ENCODE measurements at places on chromosomes 3 and 15. TPM values are rescaled to one million over a fixed set of nuclear protein-coding genes. Genes with fewer than 3 reads are reported as not detected.

GRCh38 chr15:47801522-47801921, 84.2 kb downstream of the SEMA6D start:
- no peaks in the 10 kb centered on the region for H3K4me1 ChIP-seq
- DNase-seq: no peak
- H3K4me3 ChIP-seq: no peak overlapping the region
- no peaks in the 10 kb centered on the region for H3K27me3 ChIP-seq
- no peak overlapping the region for H3K27ac ChIP-seq

DNA sequence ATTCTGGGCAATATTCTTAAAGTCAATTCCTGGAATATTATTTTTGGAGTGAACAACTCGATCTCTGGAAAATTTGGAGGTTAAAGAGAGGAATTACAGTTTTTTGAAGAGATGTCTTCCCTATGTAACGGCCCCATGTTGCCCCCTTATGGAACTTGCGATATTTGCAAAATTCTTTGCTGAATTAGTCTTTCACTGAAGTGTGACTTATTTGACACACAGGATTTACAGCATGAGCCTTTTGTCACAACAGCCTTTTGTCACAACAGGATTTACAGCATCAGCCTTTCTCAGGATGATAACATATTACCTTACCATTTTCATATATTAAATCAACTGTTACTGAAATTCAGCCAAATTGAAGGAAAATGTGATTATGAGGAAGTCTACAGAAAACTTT, 37.8 kb upstream of the SPTSSB start:
- no peak overlapping the region for H3K27ac ChIP-seq
- H3K36me3 ChIP-seq: no peaks in the 10 kb centered on the region
- no peak overlapping the region for H3K4me3 ChIP-seq
- DNase-seq: no peak

DNA sequence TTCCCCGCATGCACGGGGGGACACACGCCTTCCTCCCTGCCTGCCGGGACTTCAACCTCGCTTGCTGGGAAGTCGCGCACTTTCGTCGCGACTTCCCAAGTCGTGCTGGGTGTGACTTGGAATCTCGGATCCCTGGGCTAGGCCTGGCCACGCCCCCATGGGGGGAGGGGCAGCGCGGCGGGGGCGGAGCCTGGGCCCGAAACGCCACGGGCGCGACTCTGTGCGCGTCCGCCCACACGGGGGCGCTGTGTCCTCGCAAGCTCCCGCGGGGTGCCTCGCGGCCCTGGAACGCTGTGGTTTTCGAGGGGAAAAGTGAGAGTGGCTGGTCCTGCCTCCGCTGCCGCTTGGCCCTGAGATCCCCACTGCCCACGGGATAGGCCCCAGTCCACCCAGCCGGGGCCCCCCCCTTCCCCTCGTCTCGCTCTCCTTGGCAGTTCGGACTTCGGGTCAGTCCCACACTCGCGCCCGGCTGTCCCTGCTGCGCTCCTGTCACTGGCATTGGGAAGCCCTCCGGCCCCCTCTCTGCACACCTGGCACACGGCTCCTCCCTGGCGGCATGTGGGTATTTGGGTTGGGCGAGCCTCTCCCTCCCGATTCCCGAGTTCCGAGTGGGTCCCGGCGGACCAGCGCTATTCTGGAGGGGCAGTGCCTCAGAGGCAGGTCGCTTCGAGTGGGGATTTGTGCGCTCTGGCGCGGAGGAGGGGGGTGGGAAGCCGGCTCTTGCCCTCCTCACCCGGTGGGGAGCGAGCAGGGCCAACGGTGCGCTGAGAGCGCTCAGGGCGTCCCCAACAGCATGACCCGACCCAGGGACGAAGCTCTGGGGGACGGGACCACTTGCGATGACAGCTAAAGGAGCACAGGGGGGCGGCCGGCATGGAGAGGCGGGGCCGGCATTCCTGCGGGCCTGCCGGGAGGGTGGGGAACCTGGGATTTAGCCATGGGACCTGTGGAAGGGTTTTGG, 23.6 kb downstream of the SEC61A1 start:
- H3K27ac ChIP-seq: no peak overlapping the region
- H3K27me3 ChIP-seq: no peaks in the 10 kb centered on the region
- peak; percentile 100 for DNase-seq
- H3K4me1 ChIP-seq: peaks cover 22% of the 10 kb centered on the region

GRCh38 chr3:126557761-126558160, 971 bp downstream of the C3orf22 start:
- H3K27ac ChIP-seq: no peak overlapping the region
- no peaks in the 10 kb centered on the region for H3K4me1 ChIP-seq
- no peaks in the 10 kb centered on the region for H3K27me3 ChIP-seq
- H3K4me3 ChIP-seq: no peak overlapping the region
- H3K36me3 ChIP-seq: no peaks in the 10 kb centered on the region
- DNase-seq: no peak

GRCh38 chr15:66231394-66232266, 21.9 kb downstream of the MEGF11 start:
- H3K27ac ChIP-seq: no peak overlapping the region
- no peaks in the 10 kb centered on the region for H3K36me3 ChIP-seq
- no peak for DNase-seq

- H3K36me3 ChIP-seq: no peaks in the 10 kb centered on the region
- H3K27ac ChIP-seq: no peak overlapping the region
- H3K27me3 ChIP-seq: no peaks in the 10 kb centered on the region
- no peak overlapping the region for H3K4me3 ChIP-seq
- H3K4me1 ChIP-seq: no peaks in the 10 kb centered on the region
Observed at GRCh38 chr3:127783642-127784160, 38.6 kb downstream of the MGLL start.

DNA sequence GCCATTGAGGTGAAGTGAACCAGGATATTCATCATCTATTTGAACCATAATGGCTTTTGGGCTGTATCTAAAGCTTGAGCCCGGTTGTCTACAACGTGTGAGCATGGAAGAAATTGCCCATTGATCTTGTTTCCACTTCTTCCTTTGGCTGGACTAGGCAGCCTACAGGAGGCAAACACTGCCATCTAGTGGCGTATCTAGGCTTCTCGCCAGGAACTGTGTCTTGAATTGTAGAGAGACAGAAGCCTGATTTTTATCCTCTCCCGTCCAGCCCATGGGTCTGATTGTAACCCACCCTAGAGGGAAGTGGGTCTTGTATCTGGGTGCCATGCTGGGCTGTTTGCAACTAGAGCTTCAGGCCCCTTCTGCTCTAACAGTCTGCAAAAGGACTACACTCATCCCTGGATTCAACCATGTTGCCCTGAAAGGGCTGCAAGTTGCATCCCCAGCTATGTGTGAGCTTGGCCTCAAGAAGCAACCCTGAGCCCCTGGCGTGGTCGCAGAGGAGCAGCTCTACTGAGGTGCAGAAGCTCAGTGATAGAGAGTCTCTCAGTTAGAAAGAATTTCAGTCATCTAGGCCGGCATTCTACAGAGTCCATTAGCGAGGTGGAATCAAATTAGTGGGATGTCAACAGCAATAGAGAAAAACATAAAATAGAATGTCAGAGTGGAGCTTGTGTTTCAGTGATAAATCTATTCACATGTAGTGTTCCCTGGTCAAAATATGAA, 170.2 kb upstream of the UMPS start:
- no peak overlapping the region for H3K27ac ChIP-seq
- H3K4me1 ChIP-seq: no peaks in the 10 kb centered on the region
- H3K4me3 ChIP-seq: no peak overlapping the region
- DNase-seq: no peak
- H3K27me3 ChIP-seq: no peaks in the 10 kb centered on the region
- no peaks in the 10 kb centered on the region for H3K36me3 ChIP-seq

- no peaks in the 10 kb centered on the region for H3K4me1 ChIP-seq
- no peak overlapping the region for H3K27ac ChIP-seq
- no peak overlapping the region for H3K4me3 ChIP-seq
- DNase-seq: no peak
- no peaks in the 10 kb centered on the region for H3K36me3 ChIP-seq
- no peaks in the 10 kb centered on the region for H3K27me3 ChIP-seq
Observed at GRCh38 chr3:18224426-18224825, 200.7 kb downstream of the SATB1 start.

- H3K4me1 ChIP-seq: no peaks in the 10 kb centered on the region
- no peak for DNase-seq
- no peak overlapping the region for H3K4me3 ChIP-seq
- H3K27ac ChIP-seq: no peak overlapping the region
Observed at GRCh38 chr3:38958026-38958720, 93.6 kb downstream of the SCN11A start.

- H3K4me3 ChIP-seq: no peak overlapping the region
- peaks cover 10% of the 10 kb centered on the region for H3K36me3 ChIP-seq
- DNase-seq: no peak
- H3K4me1 ChIP-seq: no peaks in the 10 kb centered on the region
- no peak overlapping the region for H3K27ac ChIP-seq
- H3K27me3 ChIP-seq: no peaks in the 10 kb centered on the region
Observed at GRCh38 chr3:57856675-57857074, 100.6 kb downstream of the SLMAP start.

DNA sequence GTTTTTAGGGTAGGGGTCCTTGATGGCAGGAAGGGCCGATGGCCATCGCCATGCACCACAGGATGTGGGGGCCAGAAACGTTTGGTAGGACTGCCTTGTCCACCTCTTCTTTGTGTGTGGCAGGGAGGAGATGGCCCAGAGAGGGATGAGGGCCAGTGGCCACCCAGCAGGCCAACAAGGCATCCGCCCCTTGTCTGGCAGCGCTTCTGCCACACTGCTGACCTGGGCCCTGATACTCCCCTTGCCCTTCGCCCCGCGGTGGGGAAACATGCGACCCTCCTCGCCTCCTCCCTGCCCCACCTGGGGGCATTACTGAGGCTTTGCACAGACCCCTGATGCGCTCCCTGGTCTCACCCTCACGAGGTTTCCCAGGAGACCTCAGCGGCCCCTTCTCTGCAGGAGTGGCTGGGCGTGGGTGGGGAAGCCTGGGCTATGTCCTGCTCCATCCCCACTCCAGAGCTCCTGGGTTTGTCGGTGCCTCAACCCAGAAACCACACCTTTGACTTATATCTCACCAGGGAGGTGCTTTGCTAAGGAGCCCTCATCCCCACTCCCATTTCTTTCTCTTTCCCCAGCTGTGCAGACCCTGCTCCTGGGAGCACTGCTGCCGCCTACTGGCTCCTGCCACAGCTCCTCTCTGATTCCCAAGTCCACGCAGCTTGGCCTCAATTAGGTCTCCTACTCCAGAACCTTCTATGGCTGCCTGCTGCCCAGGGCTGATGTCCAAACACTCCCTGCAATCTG, 38.7 kb downstream of the FEM1B start:
- H3K36me3 ChIP-seq: no peaks in the 10 kb centered on the region
- no peak overlapping the region for H3K4me3 ChIP-seq
- DNase-seq: peak; percentile 72
- no peaks in the 10 kb centered on the region for H3K27me3 ChIP-seq
- peaks cover 16% of the 10 kb centered on the region for H3K4me1 ChIP-seq

DNA sequence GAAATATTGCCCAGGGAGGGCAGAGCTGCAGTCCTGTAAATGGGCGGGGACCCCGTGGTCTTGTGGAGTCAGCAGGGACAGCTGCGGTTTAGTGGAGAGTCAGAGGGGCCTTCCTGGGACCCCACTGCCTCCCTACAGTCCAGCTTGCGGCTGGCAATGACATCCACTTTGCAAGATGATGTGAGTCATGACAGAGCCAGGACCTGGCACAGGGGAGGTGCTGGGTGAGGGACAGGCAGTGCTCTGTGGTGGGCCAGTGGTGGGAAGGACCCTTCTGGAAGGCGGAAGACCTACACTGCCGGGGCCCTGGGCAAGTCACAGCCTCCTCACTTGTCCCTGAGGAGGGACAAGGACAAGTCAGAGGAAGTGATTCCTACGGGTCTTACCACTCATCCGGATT, 17.8 kb downstream of the APBA2 start:
- no peak overlapping the region for H3K27ac ChIP-seq
- no peaks in the 10 kb centered on the region for H3K27me3 ChIP-seq
- H3K4me1 ChIP-seq: no peaks in the 10 kb centered on the region
- H3K4me3 ChIP-seq: no peak overlapping the region

GRCh38 chr15:43251185-43251870, 15.4 kb downstream of the TGM5 start:
- H3K27me3 ChIP-seq: no peaks in the 10 kb centered on the region
- no peaks in the 10 kb centered on the region for H3K4me1 ChIP-seq
- DNase-seq: no peak
- no peak overlapping the region for H3K27ac ChIP-seq
- H3K36me3 ChIP-seq: no peaks in the 10 kb centered on the region
- H3K4me3 ChIP-seq: no peak overlapping the region

- no peaks in the 10 kb centered on the region for H3K36me3 ChIP-seq
- no peaks in the 10 kb centered on the region for H3K27me3 ChIP-seq
- no peak for DNase-seq
- H3K4me1 ChIP-seq: no peaks in the 10 kb centered on the region
- H3K4me3 ChIP-seq: no peak overlapping the region
Observed at GRCh38 chr3:17052363-17052762, 167.6 kb downstream of the PLCL2 start.

DNA sequence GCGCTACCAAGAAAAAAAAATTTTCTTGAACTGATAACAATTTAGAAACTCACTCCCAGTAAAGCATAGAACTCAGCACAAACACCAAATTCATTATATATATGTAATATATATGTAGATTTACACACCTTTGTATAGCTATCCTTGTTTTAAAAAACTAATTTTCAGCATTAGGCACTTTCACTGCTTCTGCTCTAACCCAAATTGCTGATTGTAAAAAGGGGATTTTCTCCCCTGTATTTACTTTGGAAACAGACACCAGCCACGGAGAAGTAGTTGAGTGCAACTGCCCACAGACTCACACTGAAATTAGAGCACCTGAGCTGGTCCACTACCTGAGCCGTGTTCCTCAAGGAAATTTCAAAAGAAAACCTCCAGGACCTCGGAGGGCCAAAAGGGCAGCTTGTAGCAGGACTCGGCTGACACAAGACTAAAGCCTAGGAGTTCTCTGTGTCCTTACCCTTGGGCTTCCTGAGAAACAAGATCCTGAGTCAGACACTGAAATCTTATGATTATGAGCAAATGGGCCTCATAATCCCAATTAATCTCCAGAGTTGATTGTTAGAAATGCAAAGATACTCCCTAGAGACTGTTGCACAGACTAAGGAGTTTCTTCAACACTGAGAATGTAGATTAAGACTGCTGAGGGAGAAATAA, 106.0 kb downstream of the TNIK start:
- DNase-seq: no peak
- H3K36me3 ChIP-seq: no peaks in the 10 kb centered on the region
- no peak overlapping the region for H3K4me3 ChIP-seq
- no peaks in the 10 kb centered on the region for H3K27me3 ChIP-seq
- no peak overlapping the region for H3K27ac ChIP-seq
- no peaks in the 10 kb centered on the region for H3K4me1 ChIP-seq

SKOR1 gene
- 0.11 TPM for total RNA-seq

BRPF1 gene
- total RNA-seq: 27.7 TPM

LINGO1 gene
- total RNA-seq: 57.1 TPM

RTP3 gene
- not detected for total RNA-seq

IGSF10 gene
- 0.86 TPM for total RNA-seq

POMGNT2 gene
- 15.6 TPM for total RNA-seq

HHATL gene
- not detected for total RNA-seq

PSMD6 gene
- total RNA-seq: 104 TPM

SCN5A gene
- 11.4 TPM for total RNA-seq

BSN gene
- total RNA-seq: 3.0 TPM

GPR160 gene
- total RNA-seq: 16.7 TPM

LSAMP gene
- total RNA-seq: 3.8 TPM
